ENCODE measurements at places on chromosomes 2 and 18.

- no peak for DNase-seq
Measured at GRCh38 chr18:61047794-61048193, 285.4 kb upstream of the CDH20 start.

- peak; percentile 79 for DNase-seq
Measured at GRCh38 chr2:170843656-170844055, 27.0 kb downstream of the GAD1 start.

GRCh38 chr18:49137093-49137492 lies 186.3 kb upstream of the SMAD7 start:
- no peak for DNase-seq

- no peak for DNase-seq
Measured at GRCh38 chr18:58359218-58359617, 269.7 kb downstream of the ALPK2 start.

GRCh38 chr2:106332054-106332453 lies 136.2 kb downstream of the RGPD3 start:
- DNase-seq: no peak

- no peak for DNase-seq
Measured at GRCh38 chr18:48924630-48925490, 25.9 kb downstream of the SMAD7 start.
